ENCODE measurements at places on chromosomes 7 and 10.

DNA sequence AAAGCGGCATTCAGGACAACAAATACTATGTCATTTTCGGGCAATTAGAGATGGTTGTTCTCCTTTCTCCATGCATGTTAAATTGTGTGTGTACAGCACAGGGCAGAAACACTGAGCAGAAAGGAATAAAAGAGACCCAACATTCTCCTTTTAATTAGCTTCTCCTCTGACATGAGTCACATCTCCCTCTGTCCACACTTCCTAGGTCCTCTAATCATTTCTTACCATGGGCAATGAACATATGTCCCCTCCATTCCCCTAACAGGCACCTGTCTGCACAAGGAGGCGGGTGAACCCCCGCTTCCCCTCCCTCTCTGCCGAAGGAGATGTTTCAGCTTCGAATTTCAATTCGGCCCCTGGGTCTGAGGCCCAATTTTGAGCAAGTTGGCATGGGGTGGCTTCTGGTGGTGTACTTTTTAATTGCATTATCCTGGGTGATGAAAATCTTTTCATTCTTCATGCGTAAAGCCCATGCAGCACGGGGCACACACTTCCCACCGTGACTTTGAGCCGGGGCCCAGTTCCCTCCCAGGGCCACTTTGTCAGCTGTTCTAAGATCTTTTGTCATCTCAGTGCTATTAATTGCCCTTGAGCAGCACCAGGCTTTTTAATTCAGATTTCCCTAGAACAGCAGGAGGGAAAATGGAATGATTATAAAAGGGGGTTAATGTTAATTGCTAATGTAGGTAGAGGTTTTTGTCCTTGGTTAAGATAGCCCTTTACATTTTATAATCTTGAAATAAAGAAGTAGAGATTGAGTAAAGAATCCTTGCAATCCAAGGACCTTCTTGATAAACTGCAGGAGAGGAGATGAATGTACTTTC lies 219.5 kb upstream of the NRP1 start:
- no peak for DNase-seq

- DNase-seq: no peak
These were observed 90.5 kb upstream of the FAM3C start for GRCh38 chr7:121486590-121486989.

- DNase-seq: no peak
These were observed 283.8 kb downstream of the DNAJB6 start for GRCh38 chr7:157620616-157621015.

DNA sequence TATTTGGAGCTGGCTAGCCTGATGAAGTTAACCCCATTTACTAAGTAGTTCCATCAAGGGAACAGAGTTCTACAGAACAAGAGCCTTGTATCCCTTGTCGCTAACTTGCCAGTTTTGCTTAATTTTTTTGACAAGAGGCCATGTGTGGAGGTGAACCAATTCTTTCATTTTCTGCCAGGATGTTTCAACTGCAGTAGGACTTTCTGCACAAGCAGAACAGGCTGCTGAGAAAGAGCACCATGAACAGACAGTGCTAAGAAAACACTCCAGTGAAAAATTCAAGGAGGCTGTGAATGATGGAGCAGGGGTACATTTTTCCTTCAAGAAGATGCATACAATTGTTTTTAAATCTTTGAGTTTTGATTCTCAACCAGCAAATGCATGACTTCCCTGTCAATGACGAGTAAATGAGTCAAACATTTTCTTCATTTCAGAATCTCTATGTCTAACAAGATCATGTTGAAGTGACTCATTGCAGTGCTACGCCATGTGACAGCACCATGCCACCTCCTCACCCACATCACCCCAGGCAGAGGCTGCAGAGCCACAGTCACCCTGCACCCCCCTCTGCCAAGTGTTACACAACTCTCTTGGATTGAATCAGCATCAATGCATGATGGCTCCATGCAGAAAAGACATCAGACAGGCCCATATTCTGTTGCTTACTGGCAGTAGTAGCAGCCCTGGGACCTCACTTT lies 193.1 kb downstream of the COBL start:
- no peak for DNase-seq

GRCh38 chr10:125605167-125605566 lies 77.8 kb downstream of the TEX36 start:
- no peak for DNase-seq

DNA sequence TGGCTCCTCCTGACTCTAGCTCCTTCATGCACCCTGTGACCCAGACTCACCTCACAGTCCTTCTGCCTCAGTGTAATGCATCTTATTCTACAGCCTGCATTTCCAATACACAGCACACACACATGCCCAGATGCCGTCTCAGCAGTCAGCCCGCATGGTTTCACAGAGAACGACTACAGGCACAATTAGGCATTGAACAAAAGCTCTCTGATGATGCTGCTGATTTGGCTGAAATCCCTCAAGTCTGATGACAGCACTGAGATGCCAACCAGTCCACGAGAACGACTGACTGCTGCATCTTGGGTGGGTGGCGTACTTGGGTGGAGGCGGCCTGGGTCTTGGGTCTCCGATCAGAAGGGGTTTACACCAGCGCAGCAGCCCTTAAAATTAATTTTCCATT lies 200.4 kb downstream of the TAX1BP1 start:
- DNase-seq: no peak

DNA sequence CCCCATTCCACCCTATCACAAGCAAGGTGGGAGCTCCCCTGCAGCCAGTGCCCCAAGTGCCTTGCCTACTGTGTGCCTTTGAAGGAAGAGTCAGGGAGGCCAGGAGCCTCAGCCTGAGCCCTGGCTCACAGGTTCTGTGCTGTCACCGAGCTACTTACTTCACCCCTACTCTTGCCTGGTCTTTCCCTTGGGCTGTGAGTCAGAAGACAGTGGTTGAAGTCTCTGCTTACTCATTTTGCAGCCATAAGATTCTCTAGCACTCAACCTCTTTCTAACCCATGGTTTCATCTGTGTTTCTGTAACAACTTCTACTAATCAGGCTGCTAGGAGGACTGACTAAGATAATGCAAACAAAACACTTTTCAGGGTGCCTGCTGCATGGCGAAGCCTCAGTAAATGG lies 114.5 kb downstream of the PLCE1 start:
- DNase-seq: no peak

GRCh38 chr10:43338117-43338516 lies 33.3 kb upstream of the FXYD4 start:
- no peak for DNase-seq

- DNase-seq: peak; percentile 5
These were observed 88.6 kb downstream of the RNF216 start for GRCh38 chr7:5692845-5693278.

DNA sequence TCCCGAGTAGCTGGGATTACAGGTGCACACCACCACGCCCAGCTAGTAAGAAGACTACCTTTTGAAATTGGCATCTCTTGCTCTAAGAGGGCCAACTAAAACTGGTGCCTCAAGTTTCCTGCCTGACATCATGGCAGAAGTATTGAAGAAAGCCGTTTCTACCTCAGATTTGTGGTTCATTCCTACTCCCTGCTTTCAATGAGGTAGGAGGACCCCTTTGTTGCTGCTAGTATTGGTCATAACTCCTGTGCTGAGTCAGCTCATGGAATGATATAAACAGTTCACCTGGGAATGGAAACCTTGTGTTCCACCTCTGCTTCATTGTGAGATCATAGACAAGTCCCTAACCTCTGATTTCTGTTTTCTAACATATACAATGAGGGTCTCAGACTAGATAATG lies 82.8 kb downstream of the CDK6 start:
- no peak for DNase-seq

- no peak for DNase-seq
These were observed 640.0 kb downstream of the PARD3 start for GRCh38 chr10:34175121-34175520.

- no peak for DNase-seq
These were observed 114.3 kb downstream of the CDK14 start for GRCh38 chr7:90710466-90710850.

- no peak for DNase-seq
These were observed 201.1 kb upstream of the PLXNA4 start for GRCh38 chr7:132777414-132777813.

DNA sequence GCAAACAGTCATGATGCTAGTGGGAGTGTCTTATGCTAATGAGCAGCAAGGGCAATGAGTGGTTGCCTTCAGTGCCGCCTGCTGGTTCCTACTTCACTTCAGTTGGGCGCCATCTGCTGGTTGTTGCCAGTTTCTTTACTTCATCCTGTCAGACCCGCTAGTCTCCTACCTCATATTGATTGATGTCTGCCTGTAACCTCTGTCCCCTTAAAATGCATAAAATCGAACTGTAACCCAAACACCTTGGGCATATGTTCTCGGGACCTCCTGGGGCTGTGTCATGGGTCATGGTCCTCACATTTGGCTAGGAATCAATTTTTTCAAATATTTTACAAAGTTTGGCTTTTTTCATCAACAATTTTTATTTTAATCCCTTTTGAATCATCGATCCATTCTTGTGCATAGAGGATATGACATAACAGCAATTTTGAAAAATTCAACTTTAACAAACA lies 62.8 kb upstream of the C7orf33 start:
- DNase-seq: peak; percentile 54

GRCh38 chr10:97459933-97460332 lies 14.0 kb downstream of the ZDHHC16 start:
- DNase-seq: no peak

DNA sequence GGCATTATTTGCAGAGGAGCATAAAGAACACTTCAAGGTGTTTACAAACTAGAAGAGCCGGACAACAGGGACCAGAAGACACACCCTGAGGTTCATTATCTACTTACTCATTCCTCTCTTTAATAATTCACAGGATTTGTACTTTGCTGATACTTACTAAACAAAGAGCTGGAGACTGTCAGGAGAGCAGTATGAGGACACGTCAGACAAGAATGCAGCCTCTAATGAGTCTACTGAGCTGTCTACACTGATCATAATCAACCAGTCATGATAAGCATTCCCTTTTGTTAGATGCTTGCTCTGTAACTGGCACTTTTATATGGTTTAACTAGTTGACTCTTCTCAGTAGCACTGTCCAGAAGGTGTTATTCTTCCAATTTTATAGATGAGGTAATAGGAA lies 243.3 kb upstream of the CDC14C start:
- no peak for DNase-seq

- no peak for DNase-seq
These were observed 21.0 kb upstream of the MYL7 start for GRCh38 chr7:44162179-44162578.

DNA sequence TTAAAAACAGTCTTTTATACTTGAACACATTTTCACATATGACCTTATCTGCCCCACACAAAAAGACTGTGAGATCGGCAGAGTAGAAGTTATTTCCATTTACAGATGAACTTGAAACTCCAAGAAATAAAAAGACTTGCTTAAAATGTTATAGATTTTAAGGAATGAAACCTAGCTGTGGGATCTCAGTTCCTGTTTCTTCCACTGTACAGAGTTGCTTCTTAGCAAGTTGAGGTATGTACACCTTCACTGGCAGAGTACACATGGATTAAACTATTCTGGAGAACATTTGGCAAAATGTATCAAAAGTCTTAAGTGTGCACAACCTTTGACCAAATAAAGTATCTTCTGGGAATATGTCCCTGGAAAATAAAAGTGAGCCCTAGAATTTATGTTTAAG lies 48.3 kb downstream of the A1CF start:
- DNase-seq: no peak

DNA sequence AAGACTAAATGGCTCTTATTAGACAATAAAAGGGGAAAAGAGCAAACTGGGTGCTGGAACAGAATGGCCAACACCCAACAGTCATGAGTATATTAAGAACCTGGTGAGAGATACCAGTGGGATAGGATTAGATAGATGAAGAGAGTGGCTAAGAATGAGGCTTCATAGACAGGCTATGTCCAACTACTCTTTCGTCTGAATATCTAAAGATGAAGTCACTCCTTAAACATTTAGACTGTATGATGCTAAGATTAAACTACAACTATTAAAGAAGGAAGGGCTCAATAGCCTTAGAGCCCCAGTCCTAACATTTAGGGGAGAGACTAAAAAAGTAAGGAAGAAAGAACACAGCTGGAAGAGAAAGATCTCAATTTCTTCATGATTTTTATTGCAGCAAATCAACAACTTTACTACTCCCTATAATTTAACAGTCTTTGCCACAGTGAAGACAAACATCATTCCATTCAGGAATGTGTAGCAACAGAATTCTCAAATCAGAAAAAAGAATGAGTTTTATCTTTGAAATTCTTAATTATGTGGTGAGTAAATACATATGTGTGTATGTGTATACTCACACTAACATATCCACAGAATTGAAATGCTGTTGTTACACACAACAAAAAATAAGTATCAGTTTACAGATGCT lies 45.6 kb downstream of the CACNA2D1 start:
- DNase-seq: no peak

GRCh38 chr10:50511492-50512213 lies 112.1 kb downstream of the SGMS1 start:
- DNase-seq: no peak

DNA sequence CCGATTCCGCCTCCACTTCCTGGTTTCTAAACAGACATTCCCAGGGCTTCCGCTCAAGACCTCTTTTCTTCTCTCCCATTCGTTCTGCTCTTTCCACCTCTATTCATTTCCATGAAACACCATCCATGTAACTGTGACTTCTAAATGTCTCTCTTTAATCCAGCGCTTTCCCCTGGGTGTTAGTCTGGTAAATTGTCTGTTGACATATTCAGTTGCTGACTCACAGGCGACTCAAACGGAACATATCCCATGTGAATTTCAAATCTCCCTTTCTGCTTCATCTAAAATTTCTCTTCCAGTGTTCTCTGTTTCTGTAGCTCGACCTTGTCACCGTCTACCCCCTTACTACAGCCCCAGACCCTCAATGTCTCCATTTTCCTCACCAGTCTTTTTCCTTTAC lies 119.1 kb downstream of the PFKFB3 start:
- DNase-seq: no peak

- no peak for DNase-seq
These were observed 29.7 kb downstream of the NUP42 start for GRCh38 chr7:23211589-23211988.

DNA sequence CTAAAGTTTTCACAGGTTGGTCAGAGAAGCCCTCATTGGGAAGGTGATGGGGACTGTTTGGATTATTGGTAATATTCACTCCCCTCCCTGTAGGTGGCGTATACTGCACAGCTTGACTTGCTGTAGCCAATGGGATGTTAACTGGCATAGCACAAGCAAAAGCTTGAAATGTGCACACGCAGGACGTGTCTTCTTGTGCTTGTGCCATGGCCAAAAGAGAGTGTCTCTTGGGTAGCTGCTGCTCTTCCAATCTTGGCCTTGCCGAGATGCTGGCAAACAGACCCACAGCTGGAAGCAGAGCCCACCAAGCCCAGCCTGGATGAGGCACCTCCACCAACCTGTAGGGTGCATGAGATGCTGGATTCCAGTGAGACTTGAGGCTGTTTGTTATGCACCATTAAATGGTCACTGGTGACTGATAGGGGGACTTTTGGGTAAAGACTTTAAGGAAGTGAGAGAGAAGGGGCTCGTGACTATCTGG lies 266.0 kb downstream of the GRID1 start:
- DNase-seq: peak; percentile 6

GRCh38 chr7:37285706-37286453 lies 162.8 kb downstream of the ELMO1 start:
- DNase-seq: peak; percentile 62

- DNase-seq: no peak
These were observed 12.5 kb upstream of the KEL start for GRCh38 chr7:142974626-142975025.

- no peak for DNase-seq
These were observed 240.3 kb downstream of the DNAJB6 start for GRCh38 chr7:157577061-157577460.

All from NCI-H187 (cell line).